Right renal pelvis (tissue), 4 donors: ENCODE measurements at places on chromosomes 1 and 21. TPM values are rescaled to one million over a fixed set of nuclear protein-coding genes. Genes with fewer than 3 reads are reported as not detected.

The PKP1 gene
- polyA plus RNA-seq, result 0.67 TPM

The RIIAD1 gene
- 0.44 TPM for polyA plus RNA-seq

The SH2D5 gene
- polyA plus RNA-seq, result 0.80 TPM

The TDRD5 gene
- polyA plus RNA-seq, result 6.3 TPM

The CCDC17 gene
- polyA plus RNA-seq, result 2.0 TPM

The CA14 gene
- 8.1 TPM for polyA plus RNA-seq

The RAB3B gene
- 4.8 TPM for polyA plus RNA-seq

The SEC16B gene
- 3.6 TPM for polyA plus RNA-seq

The WNT9A gene
- 1.4 TPM for polyA plus RNA-seq

The UBL4B gene
- not detected for polyA plus RNA-seq

The ADAMTS4 gene
- polyA plus RNA-seq, result 0.66 TPM

The KCNJ9 gene
- 0.10 TPM for polyA plus RNA-seq

The PADI4 gene
- polyA plus RNA-seq, result 0.80 TPM

The S100A8 gene
- 9.0 TPM for polyA plus RNA-seq

The MMEL1 gene
- polyA plus RNA-seq, result 1.9 TPM

The GRIK3 gene
- polyA plus RNA-seq, result 3.0 TPM

The FCRLB gene
- polyA plus RNA-seq, result 3.6 TPM

The LGR6 gene
- 1.3 TPM for polyA plus RNA-seq

The TARBP1 gene
- 54.2 TPM for polyA plus RNA-seq

The TMEM52 gene
- polyA plus RNA-seq, result 2.0 TPM

The PLA2G5 gene
- not detected for polyA plus RNA-seq

The LAMB3 gene
- polyA plus RNA-seq, result 1.6 TPM

The NBPF10 gene
- polyA plus RNA-seq, result 3.4 TPM

The CR1 gene
- polyA plus RNA-seq, result 19.6 TPM

The EDARADD gene
- 7.3 TPM for polyA plus RNA-seq

The LRRC38 gene
- not detected for polyA plus RNA-seq

The TMPRSS15 gene
- polyA plus RNA-seq, result 0.26 TPM

The OR2T35 gene
- polyA plus RNA-seq, result not detected

The ERO1B gene
- 11.3 TPM for polyA plus RNA-seq

The TAL1 gene
- polyA plus RNA-seq, result 4.2 TPM

The DNAJC16 gene
- polyA plus RNA-seq, result 29.6 TPM
